RCC 7860 (cell line): ENCODE measurements at places on chromosomes 5 and 9.

GRCh38 chr5:173483160-173483559 is 133.3 kb downstream of the BOD1 start:
- no peak for DNase-seq

DNA sequence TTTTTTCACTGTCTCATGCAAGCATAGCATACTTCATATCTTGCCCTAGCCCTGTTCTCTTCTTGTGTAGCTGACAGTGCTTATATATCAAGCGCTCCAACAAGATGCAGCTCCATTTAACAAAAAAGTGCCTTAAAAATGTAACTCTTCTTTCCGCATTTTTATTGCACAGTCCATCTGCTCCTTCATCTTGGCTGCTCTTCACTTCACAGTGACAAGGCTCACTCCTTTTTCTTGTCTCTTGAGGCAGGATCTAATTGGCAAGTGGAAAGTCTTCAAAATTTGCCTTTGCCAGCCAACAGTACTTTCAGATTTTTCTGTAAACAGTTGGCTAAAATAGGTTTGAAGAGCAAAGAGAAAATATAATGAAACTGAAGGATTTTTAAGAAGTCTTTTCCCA is 161.8 kb downstream of the PBX3 start:
- DNase-seq = no peak

DNA sequence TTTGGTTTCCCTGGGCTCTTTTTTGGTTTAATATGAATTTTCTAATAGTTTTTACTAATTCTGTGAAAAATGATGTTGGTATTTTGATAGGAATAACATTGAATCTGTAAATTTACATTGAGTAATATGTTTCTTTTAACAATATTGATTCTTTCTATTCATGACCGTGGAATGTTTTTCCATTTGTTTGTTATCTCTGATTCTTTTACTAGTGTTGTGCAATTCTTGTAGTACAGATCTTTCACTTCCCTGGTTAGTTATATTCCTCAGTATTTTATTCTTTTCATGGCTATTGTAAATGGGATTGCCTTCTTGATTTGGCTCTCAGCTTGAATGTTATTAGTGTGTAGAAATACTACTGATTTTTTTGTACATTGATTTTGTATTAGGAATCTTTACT is 137.9 kb downstream of the PRR16 start:
- no peak for DNase-seq

DNA sequence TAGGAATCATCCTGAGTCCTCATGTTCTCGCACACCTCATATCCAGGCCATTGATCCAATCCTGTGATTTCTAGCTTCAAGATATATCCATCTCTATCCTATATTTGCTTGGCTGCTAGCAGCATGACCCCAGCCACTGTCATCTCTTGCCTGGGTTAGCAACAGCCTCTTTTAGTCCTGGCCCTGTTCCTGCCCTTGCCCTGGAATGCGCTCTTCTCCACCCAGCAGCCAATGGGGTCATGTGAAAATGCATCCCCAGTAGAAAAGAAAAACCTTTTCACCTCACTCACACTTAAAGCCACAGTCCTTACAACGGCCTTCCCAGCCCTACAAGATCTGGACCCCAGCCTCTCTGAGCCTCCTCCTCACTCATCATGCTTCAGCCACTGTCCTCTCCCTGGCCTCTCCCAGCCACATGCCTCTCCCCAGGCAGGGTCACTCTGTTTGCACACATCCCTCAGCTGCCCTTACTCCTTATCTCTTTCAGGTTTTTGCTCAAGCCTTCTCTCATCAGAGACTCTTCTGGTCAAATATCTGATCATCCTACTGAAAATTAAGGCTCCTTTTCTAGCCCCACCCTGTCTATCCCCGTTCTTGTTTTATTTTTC is 34.3 kb upstream of the NR3C1 start:
- no peak for DNase-seq

DNA sequence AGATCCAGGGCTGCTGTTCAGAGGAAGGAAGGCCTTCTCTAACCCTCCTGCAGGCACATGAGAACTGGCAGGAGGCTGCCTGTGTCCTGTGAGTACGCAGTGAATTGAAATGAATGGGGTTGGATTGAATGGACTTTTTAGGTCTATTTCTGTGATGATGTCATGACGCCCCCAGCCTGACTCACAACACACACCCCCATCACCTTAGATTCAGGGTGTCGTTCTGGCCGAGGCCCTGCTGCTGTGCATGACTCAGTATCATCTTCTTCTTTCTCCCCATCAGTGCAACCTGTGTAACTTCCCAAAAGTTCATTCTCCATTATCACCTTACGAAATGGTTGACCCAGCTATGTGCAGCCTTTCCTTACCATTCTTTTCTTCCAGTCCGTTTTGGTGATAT is 5.4 kb downstream of the PCAT7 start:
- DNase-seq = no peak

- DNase-seq = peak; percentile 99
Measured at GRCh38 chr5:181221792-181222629, 1.1 kb upstream of the TRIM41 start.

GRCh38 chr5:175202463-175203068 is 241.4 kb downstream of the DRD1 start:
- peak; percentile 83 for DNase-seq

- peak; percentile 36 for DNase-seq
Measured at GRCh38 chr5:169009123-169009522, 291.8 kb downstream of the SLIT3 start.

- no peak for DNase-seq
Measured at GRCh38 chr9:130414910-130415746, 29.6 kb upstream of the ASS1 start.

DNA sequence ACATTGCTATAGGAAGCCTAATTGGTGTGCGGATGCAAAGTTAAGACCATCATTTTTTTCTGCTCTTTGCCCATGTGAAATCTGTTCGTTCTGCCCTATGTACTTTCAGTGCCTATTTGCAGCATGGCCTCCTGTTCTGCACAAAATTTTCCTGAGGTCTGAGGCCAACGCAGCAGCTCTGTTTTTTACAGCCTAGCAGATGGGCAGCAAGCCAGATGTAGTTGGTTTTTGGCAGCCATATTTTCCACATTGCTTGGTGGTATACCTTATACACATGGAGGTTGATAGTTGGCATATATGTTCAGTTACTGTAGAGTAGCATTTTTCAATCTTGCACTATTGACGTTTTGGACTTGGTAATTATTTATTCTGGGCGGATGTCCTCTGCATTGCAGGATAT is 133.5 kb upstream of the MRPS30 start:
- no peak for DNase-seq

DNA sequence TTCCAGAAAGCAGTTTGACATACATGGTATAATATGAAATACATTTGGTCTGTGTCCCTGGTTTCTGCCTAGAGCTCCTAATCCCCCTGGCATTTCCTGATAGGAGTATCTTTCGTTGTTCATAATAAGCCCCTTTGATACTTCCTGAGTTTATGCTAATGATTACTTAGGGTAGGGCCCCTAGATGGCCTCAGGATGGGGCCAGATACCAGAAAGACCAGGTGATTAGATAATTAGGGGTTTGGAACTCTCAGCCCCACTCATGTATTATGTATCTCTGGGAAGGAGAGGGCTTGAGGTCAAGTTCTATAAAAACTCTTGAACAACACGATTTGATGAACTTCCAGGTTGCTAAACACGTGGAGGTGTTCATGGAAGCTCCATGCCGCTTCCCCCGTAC is 163.3 kb upstream of the ZNF608 start:
- DNase-seq = no peak

- no peak for DNase-seq
Measured at GRCh38 chr5:14261235-14261634, 118.1 kb downstream of the TRIO start.

DNA sequence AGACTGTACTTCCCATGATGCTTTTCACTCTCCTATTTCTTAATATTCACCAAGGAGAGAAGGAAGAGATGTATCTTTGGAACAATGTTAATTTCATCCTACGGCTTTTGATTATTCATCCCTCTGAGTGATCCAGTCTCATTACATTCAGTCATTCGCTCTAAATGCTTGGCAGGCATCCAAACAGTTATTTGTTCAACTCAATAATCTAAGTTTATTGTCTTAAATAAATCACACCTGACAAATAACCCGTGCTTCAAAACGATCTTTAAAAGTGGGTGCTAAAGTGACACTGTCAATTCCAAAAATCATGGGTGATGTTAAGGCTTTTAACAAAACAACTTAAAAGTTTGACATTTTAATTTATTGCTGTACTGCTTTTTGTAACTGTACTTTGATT is 233.1 kb downstream of the RASEF start:
- no peak for DNase-seq

DNA sequence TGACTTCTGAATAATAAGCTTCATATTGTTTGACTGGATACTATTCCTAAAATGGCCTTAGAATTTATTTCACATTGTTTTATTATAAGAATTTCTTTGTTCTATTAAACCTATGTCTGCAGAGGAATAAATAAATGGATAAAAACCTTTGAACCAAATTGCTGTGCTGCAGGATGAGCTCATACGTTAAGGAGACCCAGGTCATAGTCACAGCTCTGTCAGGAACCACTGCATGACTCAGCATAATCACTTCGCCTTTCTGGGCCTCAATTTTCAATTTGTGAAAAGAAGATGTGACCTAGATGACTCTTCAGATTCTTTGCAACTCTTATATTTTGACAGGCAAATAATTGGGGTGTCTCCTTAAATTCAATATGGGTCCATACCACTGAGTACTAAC is 36.7 kb upstream of the HMHB1 start:
- DNase-seq = peak; percentile 78

- DNase-seq = no peak
Measured at GRCh38 chr5:123085638-123086286, 3.3 kb upstream of the PRDM6 start.

- DNase-seq = no peak
Measured at GRCh38 chr5:113748403-113748802, 234.9 kb downstream of the YTHDC2 start.

- no peak for DNase-seq
Measured at GRCh38 chr5:77222722-77223121, 12.2 kb downstream of the PDE8B start.

GRCh38 chr9:127545196-127546124 is 66.6 kb upstream of the STXBP1 start:
- peak; percentile 99 for DNase-seq

DNA sequence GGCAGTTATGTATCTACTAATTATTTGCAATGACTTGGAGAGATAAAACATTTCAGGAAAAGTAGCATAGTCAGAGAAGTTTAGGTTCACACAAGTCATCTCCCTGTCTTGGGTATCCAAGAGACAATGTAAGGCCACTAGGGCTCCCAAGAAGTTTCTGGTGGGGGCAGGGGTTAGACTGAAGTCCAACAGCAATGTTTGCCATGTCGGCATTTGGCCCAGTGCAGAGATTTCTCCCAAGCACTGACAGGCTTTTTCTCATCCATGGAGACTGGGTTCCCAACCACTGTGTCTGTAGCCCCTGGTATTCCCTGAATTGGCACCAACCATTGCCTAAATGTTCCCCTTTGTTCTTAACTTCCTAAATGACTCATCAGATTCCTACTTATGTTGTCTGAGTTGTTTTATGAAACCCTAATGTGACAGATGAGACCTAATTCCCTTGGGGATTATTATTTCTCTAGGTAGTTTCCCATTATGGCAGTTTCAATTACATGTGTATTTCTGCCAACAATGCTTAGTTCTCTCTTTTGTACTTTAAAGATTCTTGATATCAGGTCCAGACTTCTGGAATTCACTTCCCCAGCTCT is 103.6 kb upstream of the EGFLAM start:
- no peak for DNase-seq

DNA sequence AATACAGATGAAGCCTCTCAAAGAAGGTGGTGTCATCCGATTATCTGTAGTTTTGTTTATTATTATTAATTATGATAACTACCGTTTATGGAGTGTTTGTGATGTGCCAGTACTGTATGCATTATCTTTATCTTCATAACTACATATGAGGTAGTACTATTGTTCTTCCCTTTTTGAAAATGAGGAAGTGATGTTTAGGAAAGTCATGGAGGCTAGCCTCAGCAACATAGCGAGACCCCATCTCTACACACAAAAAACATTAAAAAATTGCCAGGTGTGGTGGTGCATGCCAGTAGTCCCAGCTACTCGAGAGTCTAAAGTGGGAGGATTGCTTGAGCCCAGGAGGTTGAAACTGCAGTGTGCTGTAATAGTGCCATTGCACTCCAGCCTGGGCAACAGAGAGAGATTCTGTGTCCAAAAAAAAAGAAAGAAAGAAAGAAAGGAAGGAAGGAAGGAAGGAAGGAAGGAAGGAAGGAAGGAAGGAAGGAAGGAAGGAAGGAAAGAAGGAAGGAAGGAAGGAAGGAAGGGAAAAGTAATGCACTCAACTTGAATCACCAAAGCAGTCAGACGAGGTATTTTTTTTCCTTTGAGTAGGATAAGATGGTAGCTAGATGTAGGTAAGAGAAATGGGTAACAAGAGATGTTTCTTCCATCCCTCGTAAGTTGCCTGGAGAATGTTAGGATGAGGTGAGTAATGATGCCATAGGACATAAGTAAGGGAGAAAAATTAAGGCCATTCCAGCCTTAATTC is 47.8 kb downstream of the PAM start:
- no peak for DNase-seq

DNA sequence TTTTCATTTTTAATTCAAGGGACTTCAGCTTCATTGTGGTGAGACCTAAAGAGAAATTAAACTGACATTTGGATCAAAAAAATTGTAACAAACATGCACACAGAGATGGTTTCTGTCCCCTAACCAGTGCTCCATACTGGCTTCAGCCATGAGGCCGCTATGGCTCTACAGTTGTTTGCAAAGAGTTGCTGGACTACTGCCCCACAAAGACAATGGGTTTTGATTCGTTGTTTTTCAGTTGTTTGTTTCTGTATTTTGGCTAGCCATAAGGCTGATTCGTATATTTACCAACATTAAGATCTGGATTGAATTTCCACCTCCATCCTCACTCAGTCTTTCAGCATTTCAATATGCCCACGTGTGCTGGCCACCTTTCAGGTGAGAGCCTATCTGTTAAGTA is 163.7 kb upstream of the KIF2A start:
- DNase-seq = no peak

DNA sequence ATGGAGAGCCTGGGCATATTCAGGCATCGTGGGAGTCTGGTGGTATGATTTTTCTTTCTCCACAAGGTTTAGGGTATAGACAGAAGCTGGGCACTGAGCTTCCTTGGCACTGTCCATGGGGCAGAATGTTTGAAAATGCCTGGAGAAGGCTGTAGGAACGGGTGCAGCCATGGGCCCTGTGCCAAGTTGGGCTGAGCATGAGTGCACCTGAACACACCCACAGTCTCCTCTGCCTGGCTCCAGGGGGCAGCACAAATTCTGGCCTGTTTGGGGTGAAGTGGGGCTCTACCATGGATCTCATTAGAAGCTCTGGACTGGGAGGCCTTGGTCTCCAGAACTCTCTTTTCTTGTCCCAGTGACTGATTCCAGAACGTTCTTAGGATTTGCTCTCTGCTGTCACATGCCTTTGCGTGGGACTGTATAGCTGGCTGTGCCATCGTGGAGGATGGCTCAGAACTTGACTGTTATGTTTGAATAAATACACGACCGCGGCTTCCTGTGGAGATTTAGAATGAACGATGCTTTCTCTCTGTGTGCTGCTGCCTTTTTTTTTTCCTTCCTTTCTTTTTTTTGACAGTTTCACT is 229.8 kb downstream of the FANCC start:
- DNase-seq = no peak

- peak; percentile 12 for DNase-seq
Measured at GRCh38 chr9:124284940-124285441, 27.2 kb downstream of the NEK6 start.

GRCh38 chr9:132068605-132069004 is 11.1 kb downstream of the MED27 start:
- DNase-seq = no peak
